Spleen (tissue), 13 donors: ENCODE measurements at places on chromosomes 4 and X. TPM values are rescaled to one million over a fixed set of nuclear protein-coding genes. Genes with fewer than 3 reads are reported as not detected.

The ZBED1 gene
- 11.3 TPM for polyA plus RNA-seq

The RPL39 gene
- 18,305 TPM for polyA plus RNA-seq

The FGA gene
- polyA plus RNA-seq: not detected

GRCh38 chr4:6071191-6071958, 53.1 kb upstream of the C4orf50 start:
- peak; percentile 61 for DNase-seq

DNA sequence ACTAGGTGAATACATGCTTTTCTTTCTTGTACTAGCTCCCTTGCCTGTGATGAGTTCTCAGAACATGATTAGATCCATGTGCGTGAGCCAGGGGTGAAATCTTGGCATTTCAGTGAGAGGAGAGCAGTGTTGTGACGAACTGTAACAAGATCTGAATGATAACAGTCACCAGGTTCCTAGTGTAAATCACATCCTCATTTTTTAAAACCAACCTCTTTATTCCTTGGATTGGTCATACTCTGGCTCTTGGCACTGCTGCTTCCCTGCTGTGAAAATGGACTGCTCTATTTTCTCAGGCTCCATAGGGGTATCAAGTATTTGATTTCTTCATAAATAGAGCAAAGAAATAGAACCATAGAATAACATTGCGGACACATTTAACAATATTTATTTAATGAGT, 206.3 kb downstream of the SLC4A4 start:
- DNase-seq: no peak

The MGARP gene
- 0.54 TPM for polyA plus RNA-seq

DNA sequence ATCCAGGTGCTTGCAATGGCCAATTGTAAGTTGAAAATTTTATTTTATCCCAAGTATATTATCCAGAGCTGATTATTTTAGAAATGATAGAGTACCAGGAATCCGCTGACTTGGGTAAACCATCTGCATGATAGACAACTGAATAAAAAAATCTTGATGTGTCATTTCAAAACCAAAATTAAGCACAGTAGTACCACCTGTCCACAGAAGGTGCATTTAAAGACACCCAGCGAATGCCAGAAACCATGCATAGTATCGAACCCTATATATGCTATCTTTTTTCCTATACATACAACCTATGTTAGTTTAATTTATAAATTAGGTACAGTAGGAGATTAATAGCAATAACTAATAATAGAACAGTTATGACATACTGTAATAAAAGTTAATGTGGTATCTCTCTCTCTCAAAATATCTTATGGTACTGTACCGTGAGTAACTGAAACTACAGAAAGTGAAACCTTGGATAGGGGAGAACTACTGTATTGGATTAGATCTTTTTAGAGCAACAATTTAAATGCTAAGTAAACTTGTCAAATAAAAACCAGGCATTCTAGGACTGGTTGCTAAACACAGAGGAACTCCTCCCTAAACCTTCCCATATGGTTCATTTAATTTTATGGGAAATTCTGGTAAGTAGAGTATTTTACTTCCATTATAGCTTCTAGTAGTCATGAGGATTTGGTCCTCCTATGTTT, 6.2 kb downstream of the NEIL3 start:
- no peak for DNase-seq

GRCh38 chr4:123587983-123588494, 191.4 kb downstream of the SPRY1 start:
- DNase-seq: no peak

DNA sequence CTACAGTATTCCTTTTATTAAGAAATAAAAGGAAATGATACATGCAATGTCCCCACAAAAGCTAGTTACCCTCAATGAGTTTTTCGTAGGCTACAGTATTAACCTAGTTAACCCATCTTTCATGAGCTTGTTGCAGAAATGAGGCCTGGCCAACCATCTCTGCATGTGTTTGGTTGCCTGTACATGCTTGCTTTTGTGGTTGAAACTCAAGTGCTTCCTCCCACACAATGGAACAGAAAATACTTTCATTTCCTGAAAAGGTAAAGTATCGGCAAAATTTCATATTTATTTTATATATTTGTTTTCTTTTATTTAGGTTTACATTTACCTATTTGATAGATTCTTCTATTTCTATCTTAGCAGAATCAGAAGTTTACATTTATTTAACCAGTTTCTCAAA, 214.6 kb upstream of the FAM241A start:
- no peak for DNase-seq

The FHDC1 gene
- polyA plus RNA-seq: 2.4 TPM

The ADH1B gene
- polyA plus RNA-seq: 57.5 TPM

DNA sequence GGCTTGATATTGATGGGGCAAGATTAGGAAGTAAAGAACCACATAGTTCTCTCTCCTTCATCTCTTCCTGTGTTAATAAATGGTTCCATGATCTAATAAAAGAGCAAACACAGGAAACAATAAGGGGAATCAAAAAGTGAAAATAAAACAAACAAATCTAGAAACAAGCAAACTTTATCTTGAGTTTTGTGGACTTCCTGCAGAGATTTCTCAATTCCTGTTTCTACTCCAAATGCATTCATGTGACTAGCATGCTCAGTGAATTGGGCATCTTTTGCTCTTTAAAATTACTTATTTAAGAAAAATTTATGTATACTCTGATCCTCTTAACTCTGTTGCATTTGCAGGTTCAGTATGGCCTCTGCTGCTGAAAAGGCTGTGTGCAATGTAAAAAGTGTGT, 682.0 kb downstream of the KCTD8 start:
- DNase-seq: no peak

The FRMD7 gene
- polyA plus RNA-seq: not detected
